Activated naive CD4-positive, alpha-beta T cell (primary cell): ENCODE measurements at places on chromosomes 5 and 9.

DNA sequence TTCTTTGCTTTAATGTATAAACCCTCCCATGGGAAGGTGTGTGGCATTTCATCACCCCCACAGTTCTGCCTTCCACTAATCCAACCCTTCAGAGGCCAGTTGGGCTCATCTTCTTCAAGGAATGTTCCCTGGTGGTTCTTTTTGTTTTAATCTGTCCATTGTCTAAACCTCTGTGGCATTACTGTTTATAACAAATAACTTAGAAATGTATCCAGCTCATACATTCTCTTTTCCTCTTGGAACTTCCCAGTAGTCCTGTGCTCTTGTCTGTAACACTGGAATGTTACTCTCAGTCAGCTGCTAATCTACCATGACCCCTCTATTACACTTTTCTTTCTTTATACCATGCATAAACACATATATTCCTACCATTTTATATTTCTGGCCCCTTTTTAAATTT, 213.5 kb upstream of the TARS1 start:
- DNase-seq, result no peak

- DNase-seq, result no peak
Measured at GRCh38 chr9:107389617-107390071, 99.9 kb downstream of the KLF4 start.

DNA sequence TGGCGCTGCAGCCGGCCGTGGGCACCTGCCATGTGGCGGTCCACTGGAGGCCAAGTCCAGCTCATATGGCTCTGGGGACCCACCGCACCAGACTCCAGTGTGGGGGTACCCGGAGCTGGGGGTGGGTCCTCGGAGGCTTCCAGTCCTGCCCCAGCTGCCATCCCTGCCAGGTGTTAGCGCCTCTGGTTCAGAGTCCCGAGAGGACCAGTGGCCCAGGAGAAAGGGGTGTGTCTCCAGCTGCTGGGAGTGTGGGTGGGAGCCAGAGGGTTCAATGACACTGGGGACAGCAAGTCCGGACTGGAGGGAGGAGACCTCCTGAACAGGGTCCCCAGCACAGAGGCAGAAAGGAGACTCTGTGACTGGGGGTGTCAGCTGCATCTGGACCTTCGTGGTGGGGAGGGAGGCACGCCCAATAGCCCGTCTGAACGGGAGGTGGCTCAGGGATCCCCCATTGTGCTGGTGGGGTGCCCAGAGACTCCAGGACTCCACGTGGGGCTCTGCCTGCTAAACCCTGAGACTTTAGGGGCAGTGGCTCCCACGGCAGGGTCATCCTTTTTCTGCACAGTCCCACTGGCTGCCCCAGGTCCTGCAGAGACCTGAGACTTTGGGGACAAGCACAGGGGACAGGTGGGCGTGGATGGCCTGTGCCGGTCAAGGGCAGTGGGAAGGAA, 2.4 kb upstream of the AHRR start:
- DNase-seq, result no peak

- no peak for DNase-seq
Measured at GRCh38 chr9:5917888-5918287, 27.2 kb downstream of the MLANA start.

- no peak for DNase-seq
Measured at GRCh38 chr5:13354611-13355010, 589.9 kb downstream of the DNAH5 start.

DNA sequence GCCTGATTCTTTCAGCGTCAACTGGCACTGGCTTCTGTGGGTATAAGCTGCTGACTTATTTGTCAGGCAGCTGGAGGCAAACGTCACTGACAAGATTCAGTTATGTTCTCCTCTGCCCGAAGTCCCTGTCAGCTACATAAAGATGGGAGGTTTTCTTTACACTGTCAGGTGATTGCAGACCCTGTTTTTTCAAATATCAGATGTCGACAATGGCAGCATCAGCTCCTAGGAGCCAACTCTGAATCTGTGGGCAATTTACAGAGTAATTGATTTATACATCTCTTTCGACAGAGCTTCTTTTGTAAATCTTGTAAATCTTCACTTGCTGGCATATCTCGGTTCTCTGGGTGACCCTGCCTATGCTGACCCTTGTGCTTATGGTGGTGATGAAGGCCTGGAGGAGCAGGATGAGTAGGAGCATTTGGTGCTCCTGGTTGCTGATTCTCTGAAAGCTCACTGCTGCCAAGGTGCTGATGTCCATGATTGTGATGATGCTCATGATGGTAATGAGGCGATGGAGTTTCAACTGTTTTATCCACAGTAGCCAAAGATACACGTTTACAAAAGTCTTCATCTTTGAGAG, 10.9 kb downstream of the SELENOP start:
- no peak for DNase-seq

GRCh38 chr9:87527211-87527916, 29.7 kb downstream of the DAPK1 start:
- no peak for DNase-seq

GRCh38 chr9:72428329-72428728, 63.3 kb upstream of the ZFAND5 start:
- no peak for DNase-seq

DNA sequence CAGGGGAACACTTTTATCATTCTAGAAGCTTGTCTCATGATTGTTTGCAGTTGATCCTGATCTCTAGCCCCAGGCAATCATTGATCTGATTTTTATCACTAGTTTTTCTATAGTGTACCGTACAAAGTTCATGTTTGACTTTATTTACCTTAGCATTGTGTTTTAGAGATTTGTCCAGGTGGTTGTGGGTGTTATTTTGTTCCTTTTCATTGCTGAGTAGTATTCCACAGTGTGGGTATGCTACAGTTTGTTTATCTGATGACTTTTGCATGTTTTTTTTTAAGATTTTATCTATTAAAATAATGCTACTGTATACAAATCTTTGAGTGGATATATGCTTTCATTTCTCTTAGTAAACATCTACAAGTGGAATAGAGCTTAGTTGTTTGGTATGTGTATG, 26.2 kb downstream of the ZNF131 start:
- no peak for DNase-seq

DNA sequence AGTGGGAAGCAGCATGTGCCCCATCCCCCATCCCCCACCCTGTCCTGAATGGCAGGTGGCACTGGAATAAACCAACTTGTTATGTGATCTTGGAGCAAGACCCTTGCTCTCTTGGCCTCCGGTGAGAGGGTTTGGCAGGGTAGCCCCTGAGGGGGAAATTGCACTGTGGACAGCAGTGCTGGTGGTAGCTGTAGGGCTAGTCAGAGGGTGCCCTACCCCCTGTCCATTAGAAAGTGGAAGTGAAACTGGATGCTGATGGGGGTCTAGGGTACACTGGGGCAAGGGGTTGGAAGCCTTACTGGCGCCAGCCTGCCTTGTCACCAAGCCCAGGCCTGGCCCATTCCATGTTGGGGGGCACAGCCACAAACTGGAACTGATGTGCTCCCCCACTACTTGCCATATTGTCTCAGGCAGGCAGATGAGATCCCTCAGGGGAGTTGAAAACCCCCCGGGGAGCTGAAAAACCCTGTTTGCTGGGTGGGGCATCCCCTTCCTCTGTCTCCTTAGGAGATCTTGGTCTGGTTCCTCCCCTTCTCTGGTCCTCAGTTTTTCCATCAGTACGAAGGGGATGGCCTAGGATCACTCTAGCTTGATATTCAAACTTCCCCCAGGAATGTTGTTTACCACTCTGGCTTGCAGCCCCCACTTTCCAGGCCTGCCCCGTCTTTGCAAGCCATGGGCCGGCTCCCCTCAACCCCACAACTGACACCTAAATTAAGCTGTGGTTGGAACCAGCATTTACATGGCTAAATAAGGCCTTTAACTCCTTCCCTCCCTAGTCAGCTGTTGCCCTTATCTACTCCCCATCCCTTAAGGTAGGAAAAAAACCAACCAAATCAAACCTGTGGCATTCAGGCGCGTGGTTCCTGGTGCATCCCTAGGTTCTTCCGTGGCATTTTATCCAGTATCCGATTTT, 14.4 kb upstream of the SYNPO start:
- no peak for DNase-seq

- no peak for DNase-seq
Measured at GRCh38 chr5:57368010-57368409, 114.6 kb downstream of the ACTBL2 start.

- no peak for DNase-seq
Measured at GRCh38 chr9:136590821-136591752, 45.2 kb upstream of the NOTCH1 start.

- no peak for DNase-seq
Measured at GRCh38 chr9:88077071-88077617, 61.1 kb downstream of the SPATA31C2 start.

DNA sequence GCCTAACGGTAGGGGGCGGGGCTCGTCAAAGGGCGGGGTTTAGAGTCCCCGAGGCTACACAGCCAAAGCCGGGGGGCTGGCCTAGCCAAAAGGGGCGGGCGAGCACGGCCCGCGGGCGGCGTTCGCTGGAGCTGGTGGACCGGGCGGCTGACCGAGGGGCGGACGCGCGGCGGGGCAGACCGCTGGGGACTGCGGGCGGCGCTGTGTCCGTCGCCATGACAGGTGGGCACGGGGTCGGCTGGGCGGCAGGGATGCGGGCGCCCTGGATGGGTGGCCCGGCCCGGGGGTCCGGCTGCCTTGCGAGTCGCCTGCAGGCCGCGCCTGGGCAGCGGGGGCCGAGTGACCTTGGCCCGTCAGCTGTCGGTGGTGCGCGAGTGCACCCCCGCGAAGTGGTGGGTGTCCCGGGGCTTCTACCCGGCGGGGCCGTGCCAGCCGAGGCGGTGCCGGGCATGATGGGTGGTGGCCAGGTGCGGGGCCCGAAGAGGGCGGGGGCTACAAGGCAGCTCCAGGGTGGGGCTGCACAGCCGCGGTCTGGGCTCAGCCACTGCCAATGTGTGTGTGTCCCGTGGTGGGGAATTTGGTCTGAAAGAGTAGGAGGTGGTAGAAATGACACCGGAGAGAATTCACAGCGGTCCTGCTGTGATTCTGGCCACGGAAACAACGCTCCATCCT, at the start of gene CARD19:
CARD19 (plus strand) TSS at position 87 of the 672 bp plus-strand sequence; CDS start at position 216, 129 bp downstream.
- DNase-seq, result no peak
